ENCODE measurements at places on chromosomes 11 and 22. TPM values are rescaled to one million over a fixed set of nuclear protein-coding genes. Genes with fewer than 3 reads are reported as not detected.

The ROBO4 gene
- 1.1 TPM for total RNA-seq

The SSRP1 gene
- total RNA-seq, result 56.8 TPM

The SNX32 gene
- total RNA-seq, result 0.97 TPM

The MTNR1B gene
- not detected for total RNA-seq

The THOC5 gene
- 44.0 TPM for total RNA-seq

The MS4A7 gene
- not detected for total RNA-seq

The OR4C16 gene
- total RNA-seq, result not detected

The CEND1 gene
- 1.9 TPM for total RNA-seq

The A4GALT gene
- 7.5 TPM for total RNA-seq

The KBTBD3 gene
- total RNA-seq, result 3.2 TPM

The GRAP2 gene
- not detected for total RNA-seq

The TYMP gene
- total RNA-seq, result 73.7 TPM

The KIF18A gene
- total RNA-seq, result 6.7 TPM

The SNX19 gene
- 129 TPM for total RNA-seq

The RPS3 gene
- 1,241 TPM for total RNA-seq

The POLA2 gene
- total RNA-seq, result 3.4 TPM

The SCGB1D2 gene
- total RNA-seq, result not detected

The LBHD1 gene
- total RNA-seq, result 4.0 TPM

The BRSK2 gene
- not detected for total RNA-seq

The MPZL2 gene
- 0.12 TPM for total RNA-seq

The OR10G8 gene
- total RNA-seq, result not detected

The C11orf86 gene
- not detected for total RNA-seq

The SCUBE1 gene
- not detected for total RNA-seq

The GNG3 gene
- total RNA-seq, result not detected

The HTR3A gene
- total RNA-seq, result not detected

The OR8A1 gene
- under 0.01 TPM for total RNA-seq
